ENCODE measurements at places on chromosomes 16 and 17.

GRCh38 chr16:89422905-89423630 lies 67.3 kb downstream of the ANKRD11 start:
- DNase-seq: peak; percentile 66

DNA sequence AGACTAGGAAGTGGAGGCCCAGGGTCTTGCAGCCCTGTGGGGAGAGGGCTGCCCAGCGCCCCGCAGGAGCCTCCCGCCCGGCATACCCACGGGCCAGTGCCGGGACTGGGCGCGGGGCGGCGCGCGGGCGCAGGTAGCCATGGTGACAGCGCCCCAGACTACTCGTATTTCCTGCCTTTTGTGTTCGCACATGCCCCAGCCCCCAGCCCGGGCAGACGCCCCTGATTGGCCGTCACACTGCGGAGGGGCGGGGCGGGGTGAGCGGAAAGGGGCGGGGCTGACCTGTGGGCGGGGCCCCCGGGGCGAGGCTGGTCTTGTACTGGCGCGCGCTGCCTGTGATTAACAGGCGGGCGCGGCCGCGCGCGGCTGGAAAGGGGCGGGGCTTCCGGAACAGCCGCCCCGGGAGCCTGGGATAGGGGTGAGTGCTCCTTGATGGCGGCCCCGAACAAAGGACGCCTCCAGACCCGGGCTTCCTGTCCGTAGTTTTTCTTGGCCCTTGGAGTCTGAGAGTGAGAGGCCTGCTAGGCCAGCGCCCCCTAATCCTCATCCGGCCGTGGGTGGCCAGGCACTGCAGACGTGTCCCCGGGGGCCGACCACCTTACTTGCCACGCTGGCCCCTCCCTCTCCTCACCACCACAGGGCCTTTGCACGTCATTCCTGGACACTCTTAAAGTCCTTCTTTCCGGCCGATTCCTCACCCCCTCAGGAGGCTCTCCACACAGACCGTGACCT lies 71.0 kb downstream of the RAI1 start:
- DNase-seq: peak; percentile 100

DNA sequence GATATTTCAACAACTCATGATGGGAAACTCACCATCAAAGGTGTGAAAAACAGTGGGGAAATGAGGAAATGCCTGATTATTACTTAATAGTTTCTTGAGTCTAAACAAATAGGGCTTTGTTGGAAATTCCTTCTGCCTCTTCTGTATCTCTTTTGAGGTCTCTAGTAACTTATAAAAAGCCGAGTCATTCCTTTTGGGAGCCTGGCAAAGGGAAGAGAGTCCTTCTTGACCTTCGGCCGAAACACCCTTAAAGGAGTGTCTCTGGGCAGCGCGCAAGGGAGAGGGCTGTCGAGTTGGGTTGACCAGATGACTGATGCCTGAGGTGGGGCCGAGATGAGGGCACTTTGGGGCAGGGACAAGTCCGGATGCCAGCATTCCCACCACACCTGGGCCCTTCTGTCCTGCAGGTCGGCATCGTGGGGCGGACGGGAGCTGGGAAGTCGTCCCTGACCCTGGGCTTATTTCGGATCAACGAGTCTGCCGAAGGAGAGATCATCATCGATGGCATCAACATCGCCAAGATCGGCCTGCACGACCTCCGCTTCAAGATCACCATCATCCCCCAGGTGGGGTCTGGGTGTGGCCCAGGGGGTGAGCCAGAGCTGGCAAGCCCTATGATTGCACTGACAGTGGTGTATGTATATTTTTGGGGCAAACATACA lies 89.2 kb downstream of the ABCC6 start:
- DNase-seq: no peak

GRCh38 chr16:27463741-27464591 lies 62.0 kb downstream of the IL21R start:
- no peak for DNase-seq

- DNase-seq: no peak
Measured at GRCh38 chr17:79530361-79531105, 80.3 kb downstream of the RBFOX3 start.

DNA sequence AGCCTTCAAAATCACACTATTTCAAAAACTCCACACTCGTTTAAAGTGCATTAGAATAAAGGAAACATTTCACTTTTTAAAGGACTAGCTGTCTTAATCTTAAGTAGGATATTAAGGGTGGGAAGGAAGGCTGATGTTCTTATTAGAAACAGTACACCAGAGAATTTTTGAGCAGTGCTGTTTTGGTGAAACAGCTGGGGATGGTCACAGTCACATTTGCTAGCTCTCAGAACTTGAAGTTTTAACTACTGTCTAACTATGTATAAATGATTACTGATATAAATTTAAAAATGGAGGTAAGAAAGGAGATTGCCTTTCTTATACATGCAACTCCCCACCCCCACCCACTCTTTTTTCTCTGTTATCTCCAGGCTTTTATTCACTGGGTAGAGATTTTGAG lies 38.5 kb upstream of the SLC5A11 start:
- DNase-seq: no peak

DNA sequence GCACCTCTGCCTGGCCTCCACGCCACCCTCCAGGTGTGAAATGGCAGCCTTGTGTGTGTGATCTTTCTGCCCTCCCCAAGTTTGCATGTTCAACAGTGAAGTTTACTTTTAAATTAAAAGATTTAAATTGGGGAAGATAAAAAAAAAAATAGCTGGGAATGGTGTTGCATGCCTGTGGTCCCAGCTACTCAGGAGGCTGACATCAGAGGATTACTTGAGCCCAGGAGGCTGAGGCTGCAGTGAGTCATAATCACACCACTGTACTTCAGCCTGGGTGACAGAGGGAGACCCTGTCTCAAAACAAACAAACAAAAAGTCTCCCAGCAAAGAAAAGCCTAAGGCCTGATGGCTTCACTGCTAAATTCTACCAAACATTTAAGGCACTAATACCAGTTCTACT lies 35.4 kb upstream of the RNF43 start:
- DNase-seq: no peak

GRCh38 chr17:7045492-7046126 lies 1.7 kb upstream of the SLC16A11 start:
- DNase-seq: peak; percentile 52

DNA sequence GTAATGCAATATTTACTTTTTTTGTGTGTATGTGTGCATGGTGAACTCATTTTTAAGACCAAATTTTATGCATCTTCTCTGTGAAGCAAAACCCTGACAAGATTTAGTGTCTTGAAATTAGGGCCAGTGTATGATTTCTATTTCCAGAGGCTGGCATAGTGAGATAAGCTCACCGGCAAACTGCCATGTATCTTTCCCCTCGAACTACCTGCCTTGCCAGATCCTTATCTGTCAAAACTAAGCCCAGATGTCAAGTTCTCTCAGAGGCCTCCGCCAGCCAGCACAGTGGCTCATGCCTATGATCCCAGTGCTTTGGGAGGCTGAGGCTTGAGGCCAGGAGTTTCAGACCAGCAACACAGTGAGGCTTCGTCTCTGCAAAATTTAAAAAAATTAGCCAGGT lies 10.0 kb downstream of the USP32 start:
- no peak for DNase-seq

GRCh38 chr17:7552621-7553051 lies 3.8 kb downstream of the TNFSF12 start:
- no peak for DNase-seq

GRCh38 chr17:73697872-73698271 lies 53.6 kb upstream of the SDK2 start:
- no peak for DNase-seq

- DNase-seq: no peak
Measured at GRCh38 chr17:6539871-6540270, 16.5 kb downstream of the PITPNM3 start.

- no peak for DNase-seq
Measured at GRCh38 chr16:30649725-30650368, 913 bp upstream of the PRR14 start.

GRCh38 chr17:70588003-70588402 lies 418.7 kb downstream of the KCNJ2 start:
- no peak for DNase-seq
